ENCODE measurements at places on chromosomes 3 and 15.

- no peak for DNase-seq
Observed at GRCh38 chr3:21668012-21668411, 83.0 kb downstream of the ZNF385D start.

GRCh38 chr15:98865397-98866339 is 141.9 kb downstream of the PGPEP1L start:
- DNase-seq: peak; percentile 76

DNA sequence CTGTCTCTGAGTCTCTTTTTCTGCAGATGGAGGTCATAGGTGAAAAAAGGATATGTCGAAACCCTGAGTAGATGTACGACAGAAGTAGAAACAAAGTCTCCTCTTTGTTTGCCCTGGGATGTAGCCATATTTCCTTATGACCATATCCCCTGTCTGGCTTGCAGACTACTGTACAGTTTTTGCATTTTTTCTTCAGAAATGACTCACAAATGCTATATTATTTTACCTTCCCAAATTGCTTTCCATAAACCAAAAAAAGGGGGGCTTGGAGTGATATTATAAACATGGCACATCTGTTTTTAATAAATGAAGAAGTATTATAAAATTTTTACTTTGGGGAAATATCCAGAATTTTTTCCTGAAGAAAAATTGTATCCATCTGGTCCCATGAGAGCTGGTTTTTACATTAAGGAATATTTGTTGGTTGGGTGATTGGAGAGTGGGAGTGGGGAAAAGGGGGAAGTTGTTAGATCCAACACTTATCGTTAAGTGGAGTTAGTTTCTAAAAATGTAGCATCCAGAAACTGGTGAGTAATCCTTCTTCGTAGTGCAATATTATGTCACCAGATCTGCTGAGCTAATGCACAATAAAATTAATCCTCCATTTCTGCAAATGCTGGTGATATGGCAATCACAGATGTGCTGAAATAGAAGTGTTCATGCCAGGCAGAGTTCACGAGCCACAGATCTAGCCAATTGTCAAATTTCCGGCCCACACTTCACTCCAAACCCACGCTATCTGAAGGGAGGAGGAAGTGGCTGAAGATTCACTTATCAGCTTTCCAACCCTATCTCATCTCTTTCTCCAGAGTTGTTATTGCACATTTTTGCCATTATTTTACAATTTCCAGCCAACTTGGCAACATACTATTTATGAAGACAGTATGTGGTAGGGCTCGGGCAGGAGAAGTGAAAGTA is 313.6 kb upstream of the ATP11B start:
- DNase-seq: no peak

GRCh38 chr3:53158765-53159155 is 2.2 kb upstream of the PRKCD start:
- no peak for DNase-seq

- no peak for DNase-seq
Observed at GRCh38 chr3:111315930-111316587, 225.9 kb upstream of the CD96 start.

GRCh38 chr15:38406436-38406835 is 47.5 kb upstream of the FAM98B start:
- DNase-seq: no peak

DNA sequence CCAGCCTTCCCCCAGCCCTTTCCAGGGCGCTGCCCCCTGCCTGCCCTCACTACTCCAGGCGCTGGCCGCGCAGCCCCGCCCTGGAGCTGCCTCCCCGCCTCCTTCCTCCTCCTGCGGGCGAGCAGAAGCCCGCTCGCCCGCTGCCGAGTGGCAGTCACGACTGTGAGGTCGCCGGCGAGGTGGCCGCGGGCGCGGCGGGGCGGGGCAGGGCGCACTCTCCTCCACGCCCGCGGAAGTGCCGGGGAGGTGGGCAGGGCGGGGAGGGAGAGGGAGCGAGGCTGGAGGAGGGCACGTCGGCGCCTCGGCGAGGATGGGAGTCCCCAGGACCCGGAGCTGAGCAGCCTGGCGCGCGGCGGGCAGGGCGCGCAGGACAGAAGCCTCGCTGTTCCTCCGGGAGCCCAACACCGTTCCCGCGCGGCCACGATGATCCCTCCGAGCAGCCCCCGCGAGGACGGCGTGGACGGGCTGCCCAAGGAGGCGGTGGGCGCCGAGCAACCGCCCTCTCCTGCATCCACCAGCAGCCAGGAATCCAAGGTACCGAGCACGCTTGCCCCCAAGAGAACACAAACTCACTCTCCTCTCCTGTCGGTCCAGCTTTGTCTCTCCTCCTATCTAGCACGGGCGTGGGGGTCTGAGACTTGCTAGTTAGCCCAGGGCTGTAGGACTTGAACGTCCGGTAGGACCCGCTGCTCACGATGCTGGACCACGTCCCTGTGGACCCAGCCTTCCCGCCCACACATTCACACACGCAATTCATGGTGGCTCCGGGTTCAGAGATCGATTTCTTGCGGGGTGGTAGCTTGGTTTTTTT is at the start of gene STAC:
Gene STAC, plus strand, starts transcription at position 284 of the 811 bp plus-strand sequence. Its CDS starts 140 bp downstream, at position 424.
- no peak for DNase-seq

DNA sequence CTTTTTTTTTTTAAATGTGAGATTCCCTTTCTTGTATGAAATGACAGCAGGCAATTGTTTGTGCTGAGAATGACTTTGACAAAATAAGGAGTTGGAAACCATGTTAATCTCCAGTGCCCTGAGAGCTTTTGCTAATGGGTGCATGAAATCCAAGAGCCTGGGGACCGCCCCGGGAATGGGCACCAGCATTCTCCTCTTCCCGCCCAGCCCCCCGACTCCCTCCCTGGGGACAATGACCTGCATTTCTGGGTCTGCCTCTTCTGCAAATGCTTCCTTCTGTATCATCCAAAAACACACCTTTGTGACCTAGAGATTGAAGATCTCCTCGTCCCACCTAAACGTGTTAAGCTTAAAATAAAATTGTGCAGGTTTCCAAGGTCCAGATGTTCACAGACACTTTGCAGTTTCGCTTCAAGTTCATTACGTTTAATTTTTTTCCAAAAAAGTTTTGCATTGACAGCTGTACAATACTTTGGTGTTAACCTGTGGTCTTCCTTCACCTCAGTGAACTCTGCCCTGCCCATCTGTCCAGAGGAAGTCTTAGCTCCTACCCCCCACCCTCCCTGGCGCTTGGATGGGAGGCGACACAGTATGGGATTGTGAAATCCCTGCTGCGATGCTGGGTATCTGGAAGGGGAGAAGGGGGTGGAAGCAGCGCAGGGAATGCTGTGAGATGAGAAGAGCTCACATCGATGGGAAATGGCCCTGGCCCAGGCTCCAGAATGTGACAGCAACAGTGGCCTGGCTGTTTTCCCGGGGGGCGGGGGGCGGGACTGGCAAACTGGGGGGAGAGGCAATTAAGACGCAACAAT is 50.1 kb downstream of the TLE3 start:
- no peak for DNase-seq

DNA sequence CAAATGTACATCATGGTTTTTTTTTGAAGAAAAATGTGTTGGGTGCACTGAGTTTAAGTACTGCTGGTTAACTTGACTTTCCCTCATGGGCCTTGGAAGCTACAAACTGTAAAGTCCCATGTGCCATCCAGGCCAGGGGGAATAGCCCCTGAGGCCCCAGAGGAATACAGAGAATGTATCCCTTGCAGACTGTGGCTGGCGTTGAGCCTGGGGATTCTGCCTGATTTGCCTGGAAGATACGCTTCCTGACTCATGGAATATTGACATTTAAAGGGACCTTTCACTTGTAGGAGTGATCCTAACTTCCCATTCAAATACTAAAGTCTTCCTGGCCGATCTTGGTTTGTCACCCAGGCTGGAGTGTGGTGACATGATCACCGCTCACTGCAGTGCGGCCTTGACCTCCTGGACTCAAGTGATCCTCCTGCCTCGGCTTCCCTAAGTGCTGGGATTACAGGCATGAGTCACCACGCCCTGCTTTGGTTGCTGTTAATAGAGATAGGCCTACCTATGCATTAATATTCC is 42.0 kb downstream of the ADAMTSL3 start:
- DNase-seq: no peak

- DNase-seq: peak; percentile 41
Observed at GRCh38 chr3:112084980-112085705, 1.0 kb upstream of the C3orf52 start.

DNA sequence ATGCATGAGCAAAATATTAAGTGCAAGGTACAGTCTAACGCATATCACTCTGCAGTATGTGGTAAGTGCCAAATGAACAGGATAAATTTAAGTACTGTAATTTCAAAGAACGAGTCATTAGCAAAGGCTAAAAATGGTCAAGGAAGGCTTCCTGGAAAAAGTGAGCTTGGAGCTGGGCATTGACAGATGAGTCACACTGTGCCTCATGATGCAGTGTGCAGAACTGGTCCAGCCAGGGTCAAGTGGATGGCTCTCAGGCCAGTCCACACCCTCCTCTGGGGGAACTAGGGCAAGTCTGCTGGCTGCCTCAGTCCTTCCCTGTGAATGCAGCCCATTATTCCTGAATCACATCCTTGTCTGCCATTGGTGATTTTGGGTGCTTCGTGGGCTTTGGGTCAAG is 76.3 kb downstream of the CACNA1D start:
- peak; percentile 9 for DNase-seq

- no peak for DNase-seq
Observed at GRCh38 chr15:69940441-69941300, 157.0 kb downstream of the TLE3 start.

DNA sequence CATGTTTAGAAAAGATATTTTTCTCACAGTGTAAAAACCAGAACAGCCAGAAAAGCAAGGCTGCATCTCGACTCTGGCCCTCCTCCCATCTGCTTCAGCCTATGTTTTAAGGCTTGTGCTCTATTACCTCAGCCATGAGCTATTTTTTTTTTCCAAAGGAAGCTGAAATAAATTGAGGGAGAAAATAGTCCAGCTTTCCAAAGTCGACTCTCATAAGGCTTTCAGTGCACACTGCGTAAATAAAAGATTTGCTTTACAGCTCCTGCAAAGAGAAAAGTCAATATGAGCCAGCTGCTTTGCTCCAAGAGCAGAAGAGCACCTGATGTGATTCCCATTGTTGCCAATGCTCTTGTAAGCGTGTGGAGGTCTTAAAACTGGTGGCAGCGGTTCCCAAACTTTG is 26.7 kb downstream of the SCG3 start:
- DNase-seq: no peak

DNA sequence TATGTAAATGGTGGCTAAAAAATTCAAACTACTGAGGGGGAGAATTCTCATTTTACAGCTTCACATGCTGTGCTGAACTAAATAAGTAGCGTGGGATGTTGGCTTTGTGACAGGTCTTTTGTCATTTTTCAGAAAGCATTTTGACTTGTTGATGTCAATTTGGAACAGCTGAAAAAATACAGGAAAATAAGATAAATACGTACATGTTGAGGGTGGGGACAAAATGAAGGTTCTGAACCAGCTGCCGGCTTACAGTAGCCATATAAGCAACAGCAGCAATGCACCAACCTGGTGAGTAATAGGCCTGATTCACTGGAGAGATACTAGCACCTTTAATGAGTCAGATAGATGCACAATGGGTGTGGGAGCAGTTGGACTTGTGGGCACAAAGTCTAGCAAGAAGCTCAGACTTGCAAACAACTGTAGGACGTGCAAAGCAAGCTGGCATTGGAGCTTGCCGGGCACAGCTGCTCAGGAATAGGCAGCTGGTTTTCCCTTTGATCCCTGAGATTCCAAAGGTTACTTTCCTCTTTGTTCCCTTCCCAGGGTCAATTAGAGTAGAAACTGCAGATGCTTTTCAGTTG is 12.9 kb downstream of the B3GNT5 start:
- DNase-seq: peak; percentile 92

DNA sequence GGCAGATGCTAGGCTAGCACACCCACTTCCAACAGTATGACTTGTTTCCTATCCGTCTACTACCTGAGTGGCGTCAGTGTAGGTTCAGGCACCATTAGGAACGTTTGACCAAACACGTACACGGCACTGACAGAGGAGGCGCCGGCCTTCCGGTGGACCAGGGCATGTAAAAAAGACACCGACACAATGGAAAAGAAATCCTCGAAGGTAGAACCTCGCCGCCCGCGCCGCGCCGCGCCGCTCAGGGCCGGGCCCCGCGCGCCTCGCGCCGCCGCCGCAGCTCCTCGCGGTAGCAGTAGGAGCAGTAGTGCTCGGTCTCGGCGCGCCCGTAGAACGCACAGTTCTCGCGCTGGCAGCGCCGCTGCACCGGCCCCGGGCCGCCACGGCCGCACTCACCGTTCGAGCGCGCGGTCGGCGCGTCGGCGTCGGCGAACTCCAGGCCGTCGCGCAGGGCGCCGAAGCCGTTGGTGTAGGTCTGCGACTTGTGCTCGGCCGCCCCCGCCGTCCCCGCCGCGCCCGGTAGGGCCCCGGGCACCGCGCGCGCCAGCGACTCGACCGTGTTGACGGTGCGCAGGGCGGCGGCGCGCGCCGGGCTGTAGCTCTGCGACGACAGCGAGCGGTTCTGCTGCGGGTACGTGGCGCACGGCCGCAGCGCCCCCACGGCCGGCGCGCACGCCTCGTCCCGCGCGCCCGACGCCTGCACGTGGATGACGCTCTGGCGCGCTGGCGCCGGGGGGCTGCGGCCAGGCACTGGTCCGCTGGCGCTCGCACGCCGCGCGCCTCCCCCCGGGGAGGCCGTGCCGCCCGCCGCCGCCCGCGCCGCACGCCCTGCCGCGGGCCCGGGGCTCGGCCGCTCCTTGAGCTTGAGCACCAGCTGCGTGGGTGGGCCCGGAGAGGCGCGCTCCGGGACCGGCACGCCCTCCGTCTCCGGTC is 156.7 kb downstream of the KLF13 start:
- DNase-seq: no peak

DNA sequence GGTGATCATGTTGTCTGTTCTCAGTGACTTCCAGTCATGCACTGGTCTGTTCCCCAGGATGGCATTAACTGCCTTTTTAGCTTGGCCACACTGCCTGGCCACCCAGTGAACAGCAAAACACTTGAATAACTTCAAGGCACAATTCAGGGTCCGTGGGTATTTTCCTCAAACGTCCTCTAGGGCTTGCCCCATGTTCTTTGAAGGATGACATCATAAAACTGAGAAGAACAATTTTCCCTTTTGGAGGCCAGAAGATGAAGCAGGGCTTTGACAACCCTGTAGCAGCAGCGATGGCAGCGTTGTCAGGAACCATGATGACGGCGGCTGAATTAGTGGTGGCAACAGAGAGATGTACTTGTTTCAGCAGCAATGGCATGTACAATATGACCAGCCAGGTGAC is 465.9 kb upstream of the ONECUT1 start:
- DNase-seq: no peak

- DNase-seq: no peak
Observed at GRCh38 chr3:126750756-126751121, 46.7 kb downstream of the CHCHD6 start.

DNA sequence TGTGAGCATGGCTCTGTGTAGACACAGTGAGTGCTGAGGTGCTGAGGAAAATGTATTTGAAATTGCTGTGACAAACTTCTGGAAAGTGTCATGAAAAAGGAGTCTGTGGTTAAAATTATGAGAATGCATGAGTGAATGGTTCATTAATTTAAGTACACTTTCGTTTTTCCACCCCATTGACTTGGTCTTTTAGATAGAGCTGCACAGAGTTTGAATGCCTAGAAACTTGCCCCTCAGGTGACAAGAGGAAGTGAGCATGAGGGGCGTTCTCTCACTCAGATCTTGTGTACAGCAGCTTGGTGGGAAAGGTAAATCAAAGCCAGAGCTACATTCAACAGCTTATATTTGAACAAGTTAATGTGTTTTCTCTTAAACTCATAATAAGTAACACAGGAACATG is 296.8 kb downstream of the WDR72 start:
- DNase-seq: no peak
